ENCODE measurements at places on chromosomes 7 and 10.

DNA sequence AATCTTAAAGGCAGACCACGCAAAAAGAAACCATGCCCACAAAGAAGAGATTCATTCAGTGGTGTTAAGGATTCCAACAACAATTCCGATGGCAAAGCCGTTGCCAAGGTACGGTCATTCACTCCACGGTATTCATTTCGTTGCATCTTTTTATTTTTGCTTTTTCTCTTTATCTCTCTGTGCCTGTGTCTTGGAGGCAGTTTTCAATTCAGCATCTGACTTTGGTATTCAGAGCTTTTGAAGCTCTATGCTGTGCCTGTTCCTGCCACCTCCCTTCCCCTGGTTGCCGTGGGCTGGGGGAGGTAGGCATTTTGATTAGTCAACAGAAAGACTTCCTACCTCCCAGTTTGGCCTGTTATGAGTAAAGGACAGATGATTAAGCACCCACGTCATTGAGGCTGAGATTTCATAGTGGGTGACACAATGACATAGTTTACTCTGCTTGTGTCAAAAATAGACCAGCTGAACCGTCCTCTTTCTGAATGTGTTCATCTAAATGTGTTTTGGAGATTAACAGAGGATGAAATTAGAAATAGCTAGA lies 149.5 kb downstream of the ARID5B start:
- peak; percentile 85 for DNase-seq

GRCh38 chr10:71835671-71836595 lies 15.1 kb downstream of the PSAP start:
- DNase-seq: no peak

- no peak for DNase-seq
These were observed 181.3 kb downstream of the WDR11 start for GRCh38 chr10:121032460-121032859.

- no peak for DNase-seq
These were observed 198.6 kb downstream of the TRIL start for GRCh38 chr7:28759475-28759971.

- DNase-seq: peak; percentile 87
These were observed at the start of gene FRAT1 for GRCh38 chr10:97318772-97319651. Gene FRAT1, plus strand, starts transcription at chr10:97319271. Its CDS starts 183 bp downstream, at chr10:97319454.

- no peak for DNase-seq
These were observed 2.8 kb upstream of the ZNF777 start for GRCh38 chr7:149463500-149464161.

DNA sequence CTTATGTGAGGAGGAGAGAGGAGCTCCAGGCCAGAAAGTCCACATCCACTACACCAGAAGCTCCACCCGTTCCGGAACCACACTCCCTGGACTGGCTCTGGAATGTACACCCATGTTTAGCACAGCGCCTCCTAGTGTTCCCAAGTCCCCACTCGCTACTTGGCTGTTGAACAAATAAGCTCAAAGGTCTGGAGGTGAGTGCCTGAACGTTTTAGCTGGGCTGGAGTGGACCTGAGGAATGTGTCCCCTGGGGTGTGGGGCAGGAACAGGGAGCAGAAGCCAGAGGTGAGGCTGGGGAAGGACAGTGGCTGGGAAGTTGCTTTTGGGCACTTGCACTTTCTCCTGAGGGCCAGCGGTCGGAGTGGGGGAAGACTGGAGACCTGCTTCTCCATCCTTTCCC lies 164.1 kb upstream of the CDCA7L start:
- peak; percentile 19 for DNase-seq

DNA sequence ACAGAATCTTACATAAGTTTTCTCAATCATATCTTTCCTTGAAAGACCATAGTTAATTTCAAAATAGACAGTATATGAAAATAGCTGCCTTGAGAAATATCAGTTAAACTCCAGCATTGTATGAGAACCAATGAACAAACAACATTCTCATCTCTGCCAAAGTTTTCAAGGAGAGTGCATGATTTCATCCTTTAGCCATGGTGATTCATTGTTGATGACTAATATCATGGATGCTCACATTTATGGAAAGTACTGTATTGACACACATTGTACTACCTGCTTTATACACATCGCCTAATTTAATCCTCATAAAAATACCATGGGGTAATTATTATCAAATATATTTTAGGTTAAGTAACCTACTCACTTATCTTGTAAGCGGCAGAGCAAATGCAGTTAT lies 250.3 kb downstream of the CNTNAP2 start:
- DNase-seq: no peak
